ENCODE measurements at places on chromosomes 7 and 10. TPM values are rescaled to one million over a fixed set of nuclear protein-coding genes. Genes with fewer than 3 reads are reported as not detected.

GRM8 gene
- not detected for total RNA-seq

DNA sequence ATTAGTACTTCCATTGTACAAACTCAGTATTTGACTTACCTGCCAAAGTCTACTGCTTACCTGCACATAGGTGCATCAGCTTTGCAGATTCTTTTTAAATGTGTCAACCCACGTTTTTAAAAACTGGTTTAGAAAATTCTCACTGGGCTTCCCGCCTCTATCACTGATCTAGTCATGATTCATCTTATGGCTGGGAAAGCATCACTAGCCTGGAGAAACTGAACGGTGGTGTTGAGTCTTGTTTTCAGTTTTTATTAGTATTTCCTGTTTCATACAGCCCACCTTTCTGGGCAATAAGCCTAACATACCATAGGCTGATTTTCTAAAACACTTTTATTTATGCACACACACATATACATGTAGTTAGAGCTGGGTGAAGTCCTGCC is 19.7 kb downstream of the DOCK1 start:
- DNase-seq: peak; percentile 60
- H3K36me3 ChIP-seq: peaks cover 24% of the 10 kb centered on the region
- no peaks in the 10 kb centered on the region for H3K27me3 ChIP-seq
- peaks cover 6% of the 10 kb centered on the region for H3K4me1 ChIP-seq

ZNF783 gene
- 2.8 TPM for total RNA-seq

EPO gene
- not detected for total RNA-seq

VWA2 gene
- not detected for total RNA-seq

SEMA3A gene
- 187 TPM for total RNA-seq

GRCh38 chr7:128165927-128166420 is 75.1 kb upstream of the LEP start:
- H3K27ac ChIP-seq: no peak overlapping the region
- peaks cover 10% of the 10 kb centered on the region for H3K4me1 ChIP-seq

GRCh38 chr7:156127166-156128134 is 315.2 kb upstream of the SHH start:
- no peaks in the 10 kb centered on the region for H3K36me3 ChIP-seq
- H3K4me1 ChIP-seq: no peaks in the 10 kb centered on the region
- H3K27ac ChIP-seq: no peak overlapping the region
- DNase-seq: no peak

DNA sequence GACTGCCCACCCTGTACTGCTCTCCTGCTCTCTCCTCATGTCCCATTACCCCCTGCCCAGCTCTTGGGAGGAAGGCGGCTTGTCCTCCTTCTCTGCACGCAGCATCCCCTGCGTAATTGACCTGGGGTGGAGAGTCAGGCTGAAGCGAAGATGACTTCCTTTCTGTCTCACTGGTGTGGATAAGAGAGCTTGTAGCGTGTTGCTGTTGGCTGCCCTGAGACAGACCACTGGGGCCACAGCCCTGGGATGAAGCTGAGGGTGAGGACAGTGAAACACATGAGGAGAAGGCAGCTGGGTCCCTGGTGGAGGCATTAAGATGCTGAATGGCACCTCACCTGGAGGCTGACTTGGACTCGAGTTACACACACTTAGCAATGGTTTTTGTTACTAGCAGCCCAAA is 310.3 kb upstream of the ZNF32 start:
- DNase-seq: no peak
- H3K27ac ChIP-seq: no peak overlapping the region

GRCh38 chr10:19518632-19519031 is 297.6 kb upstream of the PLXDC2 start:
- H3K4me3 ChIP-seq: no peak overlapping the region
- no peaks in the 10 kb centered on the region for H3K4me1 ChIP-seq
- no peaks in the 10 kb centered on the region for H3K36me3 ChIP-seq
- H3K27me3 ChIP-seq: no peaks in the 10 kb centered on the region
- no peak overlapping the region for H3K27ac ChIP-seq

DNA sequence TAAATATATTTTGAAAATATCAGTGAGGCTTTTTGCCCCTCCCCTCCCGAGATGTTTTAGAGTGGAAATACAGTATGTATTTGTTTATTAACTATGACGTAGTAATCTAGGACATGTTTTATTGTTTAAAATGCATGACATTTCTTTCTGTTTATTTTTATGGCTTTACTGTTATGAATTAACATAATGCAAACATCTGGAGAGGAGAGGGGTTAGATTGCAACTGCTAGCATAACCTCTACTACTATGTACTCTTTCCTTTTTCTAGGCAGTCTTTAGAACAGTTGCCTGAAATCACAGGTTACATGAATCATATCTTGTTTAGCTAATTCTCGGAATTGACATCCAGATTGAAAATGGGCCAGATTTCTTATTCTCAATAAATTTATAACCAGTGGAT is 7.4 kb downstream of the BTAF1 start:
- DNase-seq: peak; percentile 40
- peaks cover 9% of the 10 kb centered on the region for H3K4me1 ChIP-seq
- no peak overlapping the region for H3K27ac ChIP-seq
- H3K4me3 ChIP-seq: no peak overlapping the region
- H3K27me3 ChIP-seq: no peaks in the 10 kb centered on the region
- H3K36me3 ChIP-seq: peaks cover 8% of the 10 kb centered on the region

- no peak overlapping the region for H3K4me3 ChIP-seq
- H3K27ac ChIP-seq: no peak overlapping the region
- no peaks in the 10 kb centered on the region for H3K36me3 ChIP-seq
- no peaks in the 10 kb centered on the region for H3K27me3 ChIP-seq
These were observed 145.9 kb downstream of the ARHGAP12 start for GRCh38 chr10:31782701-31783100.

- H3K27me3 ChIP-seq: peaks cover 46% of the 10 kb centered on the region
- H3K4me3 ChIP-seq: peak overlapping the region; percentile 33
- no peaks in the 10 kb centered on the region for H3K36me3 ChIP-seq
- peak overlapping the region; percentile 38 for H3K27ac ChIP-seq
- peak; percentile 85 for DNase-seq
These were observed 3.2 kb downstream of the MKX start for GRCh38 chr10:27742195-27743011.

FAM25C gene
- total RNA-seq: not detected

EIF4EBP2 gene
- total RNA-seq: 20.8 TPM

- H3K36me3 ChIP-seq: no peaks in the 10 kb centered on the region
- H3K4me3 ChIP-seq: no peak overlapping the region
- DNase-seq: no peak
- H3K4me1 ChIP-seq: no peaks in the 10 kb centered on the region
- H3K27me3 ChIP-seq: no peaks in the 10 kb centered on the region
These were observed 112.4 kb downstream of the ELMO1 start for GRCh38 chr7:37336259-37336658.

DNA sequence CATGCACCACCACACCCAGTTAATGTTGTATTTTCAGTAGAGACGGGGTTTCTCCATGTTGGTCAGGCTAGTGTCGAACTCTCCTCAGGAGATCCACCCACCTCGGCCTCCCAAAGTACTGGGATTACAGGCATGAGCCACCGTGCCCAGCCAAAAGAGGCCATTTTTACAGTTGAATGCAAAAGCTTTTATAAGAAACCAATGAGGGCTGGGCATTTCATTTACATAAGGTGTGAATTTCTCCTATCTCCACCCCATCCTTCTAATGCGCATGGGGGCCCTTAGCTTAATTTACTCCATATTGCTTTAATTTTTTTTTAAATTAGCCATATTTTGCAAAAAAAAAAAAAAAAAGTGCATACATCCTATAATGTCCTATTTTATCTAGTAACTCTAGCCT is 25.1 kb upstream of the EIF4H start:
- H3K27ac ChIP-seq: no peak overlapping the region
- no peaks in the 10 kb centered on the region for H3K4me1 ChIP-seq
- H3K36me3 ChIP-seq: no peaks in the 10 kb centered on the region
- H3K27me3 ChIP-seq: no peaks in the 10 kb centered on the region

- no peaks in the 10 kb centered on the region for H3K36me3 ChIP-seq
- DNase-seq: no peak
- no peak overlapping the region for H3K4me3 ChIP-seq
- peaks cover 33% of the 10 kb centered on the region for H3K27me3 ChIP-seq
These were observed 33.2 kb upstream of the MXI1 start for GRCh38 chr10:110174201-110174600.

CFAP69 gene
- total RNA-seq: 0.72 TPM

DNA sequence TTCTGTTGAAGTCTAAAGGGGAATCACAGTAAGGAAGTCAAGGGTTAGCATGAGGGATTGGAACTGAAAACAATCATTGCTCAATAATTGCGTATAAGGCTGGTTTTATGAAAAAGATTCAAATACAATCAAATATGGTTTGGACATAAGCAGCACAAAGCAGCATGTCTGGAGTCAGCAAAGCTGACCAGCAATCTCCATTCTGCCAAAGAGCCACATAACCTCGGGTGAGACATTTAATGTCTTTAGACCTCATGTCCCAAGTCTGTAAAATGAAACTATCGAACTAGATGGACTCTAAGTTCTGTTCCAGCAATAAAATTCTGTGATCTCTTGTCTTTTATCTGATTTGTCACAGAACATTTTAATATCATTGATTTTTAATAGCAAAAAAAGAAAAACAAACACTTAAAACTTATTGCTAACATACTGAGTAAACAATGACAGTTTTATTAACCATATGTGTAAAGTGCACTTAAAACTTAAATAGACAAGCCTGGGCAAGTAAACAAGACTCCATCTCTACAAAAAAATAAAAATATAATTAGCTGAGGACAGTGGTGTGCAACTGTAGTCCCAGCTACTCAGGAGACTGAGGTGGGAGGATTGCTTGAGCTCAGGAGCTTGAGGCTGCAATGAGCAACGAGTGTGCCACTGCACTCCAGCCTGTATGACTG is 217.0 kb downstream of the MAGI2 start:
- no peak for DNase-seq
- no peaks in the 10 kb centered on the region for H3K27me3 ChIP-seq
- H3K36me3 ChIP-seq: no peaks in the 10 kb centered on the region
- H3K27ac ChIP-seq: no peak overlapping the region
- no peak overlapping the region for H3K4me3 ChIP-seq

DNA sequence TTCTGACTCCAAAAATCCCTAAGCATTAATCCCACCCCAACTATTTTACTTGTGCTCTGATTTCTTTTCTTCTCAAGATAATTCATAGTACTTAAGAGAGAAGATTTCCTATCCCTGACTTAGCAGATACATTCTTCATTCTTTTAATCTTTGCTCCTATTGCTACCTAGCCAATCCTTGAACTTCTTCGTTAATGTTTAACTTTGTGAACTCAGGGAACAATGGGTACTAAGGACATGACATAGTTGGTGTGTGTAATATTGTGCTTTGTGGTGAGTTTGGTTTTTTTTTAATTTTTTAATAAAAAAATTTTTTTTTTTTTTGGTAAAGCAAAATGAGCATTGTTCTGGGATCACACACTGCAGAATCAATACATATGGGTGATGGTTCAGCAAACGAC is 166.2 kb downstream of the CHCHD3 start:
- no peak overlapping the region for H3K4me3 ChIP-seq
- H3K27ac ChIP-seq: no peak overlapping the region
- no peaks in the 10 kb centered on the region for H3K4me1 ChIP-seq
- H3K36me3 ChIP-seq: no peaks in the 10 kb centered on the region

CYP3A4 gene
- not detected for total RNA-seq

DNA sequence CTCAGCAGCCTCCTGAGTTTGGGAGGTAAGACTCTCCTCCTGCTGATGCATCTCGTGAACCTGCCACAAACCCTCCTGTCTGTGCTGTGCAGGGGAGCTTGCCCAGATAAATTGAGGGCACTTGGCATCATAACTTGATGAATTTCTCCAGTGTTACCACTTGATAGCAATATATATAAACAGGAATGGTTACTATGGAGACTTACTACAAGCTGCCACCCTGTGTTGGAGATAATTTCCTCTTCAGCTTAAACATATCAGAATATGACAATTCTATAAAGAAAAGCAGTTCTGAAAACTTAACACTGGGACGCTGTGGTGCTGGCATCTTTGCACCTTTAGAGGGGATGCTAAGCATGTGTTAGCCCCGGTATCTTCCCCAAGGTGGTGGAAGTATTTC is 14.9 kb downstream of the PFKFB3 start:
- DNase-seq: no peak
- no peak overlapping the region for H3K4me3 ChIP-seq
- H3K36me3 ChIP-seq: peaks cover 88% of the 10 kb centered on the region

WEE2 gene
- total RNA-seq: not detected

METTL27 gene
- total RNA-seq: 1.7 TPM

GRCh38 chr10:5095687-5096086 is 1.5 kb downstream of the AKR1C3 start:
- no peaks in the 10 kb centered on the region for H3K36me3 ChIP-seq
- DNase-seq: no peak
- H3K4me1 ChIP-seq: no peaks in the 10 kb centered on the region

FAM237B gene
- total RNA-seq: not detected

DNA sequence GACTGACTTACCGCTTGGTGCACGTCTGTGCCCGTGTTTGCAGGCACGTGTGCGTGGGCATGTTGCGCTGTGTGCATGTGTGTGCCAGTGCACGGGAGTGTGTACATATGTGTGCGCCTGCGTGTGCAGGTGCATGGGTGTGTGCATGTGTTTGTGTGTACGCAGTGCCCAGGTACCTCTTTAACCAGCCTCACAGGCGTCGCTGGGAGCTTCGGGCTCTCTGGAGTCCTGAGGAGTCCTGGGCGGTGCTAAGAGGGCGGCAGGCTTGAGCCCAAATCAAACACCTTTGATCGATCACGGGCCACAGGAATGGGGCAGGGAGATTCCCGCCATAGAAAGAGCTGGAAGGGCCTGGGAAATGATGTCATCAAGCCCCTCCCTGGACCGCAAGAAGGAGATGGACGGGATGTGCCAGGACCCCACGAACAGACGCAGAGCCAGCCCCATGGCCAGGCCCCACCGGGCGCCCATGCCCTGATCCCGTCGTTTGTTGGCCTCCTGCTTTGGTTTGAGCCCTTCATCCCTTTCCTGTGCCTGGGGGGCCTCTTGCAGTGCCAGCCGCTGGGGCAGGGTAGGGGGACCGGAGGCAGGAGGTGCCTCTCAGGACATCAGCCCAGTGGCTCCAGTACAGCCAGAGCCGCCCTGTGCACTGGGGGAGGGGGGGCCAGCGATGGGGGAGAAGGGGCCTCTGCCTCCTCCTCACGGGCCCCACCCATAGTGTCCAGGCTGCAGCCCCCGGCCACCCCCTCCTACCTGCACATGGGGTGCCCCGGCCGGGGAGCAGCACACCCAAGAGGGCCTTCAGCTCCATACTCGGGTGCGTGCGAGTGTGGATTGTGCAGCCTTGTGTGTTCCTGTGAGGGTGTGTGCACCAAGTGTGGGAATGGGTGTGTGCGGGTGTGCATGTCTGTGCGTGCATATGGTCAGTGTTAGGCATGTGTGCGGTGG is 5.8 kb downstream of the KNDC1 start:
- no peak for DNase-seq
- peaks cover 4% of the 10 kb centered on the region for H3K4me1 ChIP-seq
- H3K27ac ChIP-seq: no peak overlapping the region
- H3K4me3 ChIP-seq: no peak overlapping the region
- H3K36me3 ChIP-seq: peaks cover 4% of the 10 kb centered on the region

GRCh38 chr10:130817674-130818073 is 493.8 kb downstream of the TCERG1L start:
- H3K4me1 ChIP-seq: no peaks in the 10 kb centered on the region
- no peaks in the 10 kb centered on the region for H3K36me3 ChIP-seq
- no peak for DNase-seq
- H3K27ac ChIP-seq: no peak overlapping the region
- no peak overlapping the region for H3K4me3 ChIP-seq
- H3K27me3 ChIP-seq: no peaks in the 10 kb centered on the region

KCP gene
- not detected for total RNA-seq

UPK3BL2 gene
- total RNA-seq: 0.56 TPM

GRCh38 chr10:52314822-52315552 is 906 bp downstream of the DKK1 start:
- H3K4me1 ChIP-seq: peaks cover 4% of the 10 kb centered on the region
- H3K27ac ChIP-seq: peak overlapping the region; percentile 71
- H3K36me3 ChIP-seq: peaks cover 6% of the 10 kb centered on the region
